ENCODE measurements at places on chromosomes 11 and 22. TPM values are rescaled to one million over a fixed set of nuclear protein-coding genes. Genes with fewer than 3 reads are reported as not detected.

DNA sequence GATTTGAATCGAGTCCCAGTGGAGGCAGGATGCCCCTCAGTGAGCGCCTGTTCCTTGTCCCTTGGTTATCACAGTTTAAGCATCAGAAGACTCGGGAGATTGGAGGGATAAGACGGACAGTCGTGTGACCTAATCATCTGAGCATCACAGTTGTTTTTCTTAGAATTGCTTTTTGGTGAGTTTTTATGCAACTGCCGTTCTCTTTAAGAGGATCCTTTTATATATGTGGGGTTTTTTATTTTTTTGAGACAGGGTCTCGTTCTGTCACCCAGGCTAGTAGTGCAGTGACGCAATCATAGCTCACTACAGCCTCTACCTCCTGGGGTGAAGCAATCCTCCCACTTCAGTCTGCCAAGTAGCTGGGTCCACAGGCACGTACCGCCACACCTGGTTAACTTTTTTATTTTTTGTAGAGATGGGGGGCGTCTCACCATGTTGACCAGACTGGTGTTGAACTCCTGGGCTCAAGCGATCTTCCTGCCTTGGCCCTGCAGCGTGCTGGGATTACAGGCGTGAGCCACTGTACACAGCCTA lies 16.5 kb downstream of the NUP50 start:
- no peak for DNase-seq
- H3K27me3 ChIP-seq: no peaks in the 10 kb centered on the region
- H3K27ac ChIP-seq: no peak overlapping the region
- no peaks in the 10 kb centered on the region for H3K4me1 ChIP-seq
- H3K4me3 ChIP-seq: no peak overlapping the region
- peaks cover 25% of the 10 kb centered on the region for H3K36me3 ChIP-seq

DNA sequence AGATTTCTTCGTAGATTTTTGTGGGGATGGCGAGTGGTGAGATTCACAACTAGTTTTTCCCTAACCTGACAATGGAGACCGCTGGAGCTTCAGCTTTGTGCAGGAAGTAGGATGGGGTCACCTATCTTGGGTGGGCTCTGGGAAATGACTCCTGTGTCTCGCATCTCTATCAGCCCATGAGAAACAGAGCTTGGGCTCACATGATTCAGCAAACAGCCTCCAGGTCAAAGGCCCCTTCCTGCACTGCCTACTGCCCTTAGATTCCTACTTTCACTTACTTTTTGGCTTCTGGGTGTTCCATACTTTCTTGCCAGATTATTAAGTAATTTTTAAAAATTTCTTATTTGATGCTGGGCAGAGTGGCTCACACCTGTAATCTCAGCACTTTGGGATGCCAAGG lies 26.3 kb downstream of the C11orf96 start:
- H3K4me3 ChIP-seq: no peak overlapping the region
- H3K36me3 ChIP-seq: no peaks in the 10 kb centered on the region
- H3K4me1 ChIP-seq: no peaks in the 10 kb centered on the region
- H3K27ac ChIP-seq: no peak overlapping the region

- no peaks in the 10 kb centered on the region for H3K36me3 ChIP-seq
- peaks cover 11% of the 10 kb centered on the region for H3K27me3 ChIP-seq
- DNase-seq: no peak
- no peak overlapping the region for H3K4me3 ChIP-seq
- peaks cover 3% of the 10 kb centered on the region for H3K4me1 ChIP-seq
Measured at GRCh38 chr11:120244476-120245365, 4.8 kb downstream of the POU2F3 start.

GRCh38 chr11:6626971-6627761 lies 7.9 kb upstream of the TPP1 start:
- H3K36me3 ChIP-seq: no peaks in the 10 kb centered on the region
- no peak for DNase-seq
- peaks cover 2% of the 10 kb centered on the region for H3K4me1 ChIP-seq
- H3K27ac ChIP-seq: no peak overlapping the region

GRCh38 chr11:47915783-47916182 lies 64.6 kb upstream of the PTPRJ start:
- H3K4me1 ChIP-seq: peaks cover 2% of the 10 kb centered on the region
- peak overlapping the region; percentile 10 for H3K27ac ChIP-seq
- no peak overlapping the region for H3K4me3 ChIP-seq
- H3K36me3 ChIP-seq: no peaks in the 10 kb centered on the region
- DNase-seq: no peak

DNA sequence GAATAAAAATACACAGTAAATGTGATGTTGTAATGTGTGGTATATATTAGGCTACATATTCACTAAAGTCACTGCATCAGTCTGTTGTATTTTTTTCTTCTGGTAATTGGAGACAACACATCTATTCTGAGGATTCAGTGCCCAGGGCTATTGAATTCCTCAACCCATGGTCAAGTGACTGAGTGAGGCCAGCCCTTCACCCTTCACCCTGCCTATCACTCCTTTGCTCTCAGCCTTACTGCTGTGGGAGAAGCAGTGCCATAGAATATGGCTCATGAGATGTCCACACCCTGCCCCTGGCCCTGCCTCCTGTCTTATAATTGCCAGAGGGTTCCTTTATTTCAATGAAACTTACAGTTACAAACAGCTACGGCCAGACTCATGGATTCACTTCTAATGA lies 295.6 kb downstream of the NTM start:
- no peaks in the 10 kb centered on the region for H3K4me1 ChIP-seq
- H3K27ac ChIP-seq: no peak overlapping the region
- DNase-seq: no peak
- no peaks in the 10 kb centered on the region for H3K36me3 ChIP-seq

DNA sequence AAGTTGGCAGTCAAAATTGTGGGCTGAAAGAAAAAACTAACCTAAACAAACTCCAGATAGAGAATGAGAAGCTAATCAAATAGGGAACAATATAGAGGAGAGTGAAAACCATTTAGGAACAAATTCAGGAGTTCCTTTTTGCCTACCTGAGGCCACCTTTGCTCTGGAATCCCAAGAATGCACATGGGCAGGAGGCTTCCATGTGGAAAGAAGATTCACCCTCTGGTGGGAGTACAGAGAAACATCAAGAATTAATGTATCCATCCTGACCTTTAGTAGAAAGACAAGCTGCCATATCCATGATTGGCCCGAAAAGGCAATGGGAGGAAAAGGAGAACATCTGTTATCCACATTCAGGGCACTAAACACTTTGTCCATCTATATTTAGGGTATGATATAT lies 35.0 kb upstream of the MRGPRX1 start:
- no peaks in the 10 kb centered on the region for H3K4me1 ChIP-seq
- H3K27ac ChIP-seq: no peak overlapping the region
- DNase-seq: no peak
- no peaks in the 10 kb centered on the region for H3K36me3 ChIP-seq

GRCh38 chr11:119533462-119533861 lies 110.5 kb upstream of the THY1 start:
- H3K36me3 ChIP-seq: no peaks in the 10 kb centered on the region
- no peaks in the 10 kb centered on the region for H3K4me1 ChIP-seq
- no peak overlapping the region for H3K27ac ChIP-seq

GRCh38 chr22:27670701-27671412 lies 130.7 kb downstream of the MN1 start:
- peak overlapping the region; percentile 96 for H3K27ac ChIP-seq
- H3K27me3 ChIP-seq: no peaks in the 10 kb centered on the region
- no peak overlapping the region for H3K4me3 ChIP-seq
- DNase-seq: peak; percentile 16

DNA sequence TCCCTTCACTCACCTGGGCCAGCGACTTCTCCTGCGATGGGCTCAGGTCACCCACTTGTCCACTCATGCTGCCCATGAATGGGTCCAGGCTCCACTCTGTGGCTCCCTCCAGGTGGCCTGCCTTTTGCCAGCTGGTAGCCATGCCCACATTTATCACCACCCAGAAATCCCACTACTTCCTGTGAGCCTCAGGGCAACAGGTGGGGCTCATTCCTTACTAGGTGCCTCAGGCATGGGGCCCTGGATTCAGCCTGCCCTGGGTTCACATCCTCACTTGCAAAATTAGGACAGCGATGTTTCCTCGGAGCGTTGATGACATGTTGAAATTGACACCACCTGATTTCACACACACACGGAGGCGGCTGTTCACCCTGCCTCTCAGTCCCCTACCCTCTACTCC lies at the start of gene SEC14L6:
TSS of gene SEC14L6 (minus strand) at position 126 of the 400 bp plus-strand sequence. CDS start at position 67, 59 bp downstream.
- peaks cover 2% of the 10 kb centered on the region for H3K27me3 ChIP-seq
- no peak within 1 kb of the TSS for H3K4me3 ChIP-seq
- no peaks in the 10 kb centered on the region for H3K4me1 ChIP-seq

GRCh38 chr11:72766152-72766902 lies 14.1 kb upstream of the ARAP1 start:
- H3K27ac ChIP-seq: peak overlapping the region; percentile 54
- H3K4me3 ChIP-seq: no peak overlapping the region
- H3K4me1 ChIP-seq: no peaks in the 10 kb centered on the region
- no peaks in the 10 kb centered on the region for H3K36me3 ChIP-seq

DNA sequence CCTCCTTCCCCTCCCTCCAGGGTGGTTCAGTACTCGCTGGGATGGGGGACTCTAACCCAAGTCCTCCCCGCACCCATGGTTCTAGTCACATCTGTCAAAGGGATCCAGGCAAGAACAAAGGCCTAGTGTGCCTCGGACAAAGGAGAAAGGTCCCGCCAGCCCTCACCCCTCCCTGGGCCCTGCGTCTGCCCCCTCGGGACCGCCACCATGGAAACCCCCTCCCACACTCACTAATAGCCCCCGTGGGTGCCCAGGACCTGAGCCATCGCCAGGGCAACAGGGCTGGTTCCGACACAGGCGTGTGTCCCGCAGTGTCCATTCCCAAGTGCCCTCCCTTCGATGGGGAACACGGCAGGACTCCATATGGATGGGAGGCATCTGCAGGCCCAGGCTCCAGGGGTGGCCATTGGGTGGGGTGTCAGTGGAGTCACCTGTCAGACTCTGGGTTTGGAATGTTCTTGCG lies 5.1 kb upstream of the CARNS1 start:
- no peak overlapping the region for H3K4me3 ChIP-seq
- DNase-seq: no peak
- H3K27me3 ChIP-seq: no peaks in the 10 kb centered on the region
- no peaks in the 10 kb centered on the region for H3K4me1 ChIP-seq

DNA sequence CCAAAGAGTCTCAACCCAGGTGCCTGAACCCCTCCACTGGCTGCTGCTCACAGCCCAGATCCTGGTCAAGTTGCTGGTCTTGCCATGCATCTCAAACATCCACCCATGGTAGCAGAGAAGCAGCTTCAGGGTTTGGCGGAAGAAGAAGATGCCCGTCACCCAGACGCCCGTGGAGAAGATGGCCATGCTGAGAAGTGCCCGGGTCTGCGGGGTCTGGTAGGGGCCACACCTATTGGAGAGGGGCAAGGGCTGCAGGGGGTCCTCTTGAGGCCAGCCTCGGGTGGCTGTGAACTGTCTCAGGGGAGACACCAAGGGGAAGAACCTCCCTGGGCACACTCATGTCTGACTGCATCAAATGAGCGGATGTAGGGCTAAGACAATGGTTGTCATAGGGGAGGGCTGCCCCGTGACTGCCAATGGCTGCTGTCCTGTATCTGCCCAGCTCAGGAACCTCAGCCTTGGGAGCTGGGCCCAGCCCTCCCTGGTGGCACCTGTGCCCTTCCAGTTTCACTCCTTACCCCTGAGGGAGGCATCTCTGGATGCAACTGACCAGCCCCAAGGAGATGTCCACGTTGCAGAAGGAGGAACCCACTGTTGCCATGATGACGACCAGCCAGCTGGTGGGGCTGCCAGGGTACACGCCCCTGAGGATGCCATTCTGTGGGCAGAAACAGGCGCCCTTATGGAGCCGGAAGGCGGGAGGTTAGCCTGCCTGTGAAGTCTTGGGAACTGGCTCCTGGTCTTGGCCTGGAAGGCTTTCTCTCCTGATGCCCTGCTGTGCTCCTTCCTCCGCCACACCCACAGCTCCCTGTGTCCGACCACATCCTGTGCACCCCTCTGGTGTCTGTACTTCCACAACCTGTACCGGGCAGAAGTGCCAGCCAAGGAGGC lies 1.2 kb downstream of the CPT1B start:
- H3K4me1 ChIP-seq: peaks cover 25% of the 10 kb centered on the region
- peaks cover 66% of the 10 kb centered on the region for H3K36me3 ChIP-seq
- no peak overlapping the region for H3K27ac ChIP-seq

DNA sequence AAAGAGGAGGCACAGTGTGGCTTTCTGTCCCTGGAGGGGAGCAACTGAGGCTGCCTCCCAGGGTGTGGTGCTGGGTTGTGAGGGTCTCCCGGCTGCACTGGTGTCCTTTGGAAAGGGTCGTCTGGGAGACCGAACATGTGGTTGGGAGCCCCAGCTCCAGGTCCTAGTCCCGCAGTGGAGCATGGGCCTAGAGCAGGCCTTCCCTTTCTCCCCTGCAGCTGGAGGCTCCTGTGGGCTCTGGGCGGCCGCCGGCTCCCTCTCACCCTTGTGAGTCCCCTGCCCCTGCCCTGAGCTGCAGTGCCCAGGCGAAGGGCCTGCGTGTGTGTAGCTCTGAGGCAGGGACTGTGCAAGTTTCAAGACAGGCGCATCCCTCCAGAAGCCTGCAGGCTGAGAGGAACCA lies 1492.7 kb downstream of the BRD1 start:
- H3K36me3 ChIP-seq: no peaks in the 10 kb centered on the region
- no peak for DNase-seq
- no peaks in the 10 kb centered on the region for H3K4me1 ChIP-seq
- H3K4me3 ChIP-seq: no peak overlapping the region
- H3K27me3 ChIP-seq: no peaks in the 10 kb centered on the region

DNA sequence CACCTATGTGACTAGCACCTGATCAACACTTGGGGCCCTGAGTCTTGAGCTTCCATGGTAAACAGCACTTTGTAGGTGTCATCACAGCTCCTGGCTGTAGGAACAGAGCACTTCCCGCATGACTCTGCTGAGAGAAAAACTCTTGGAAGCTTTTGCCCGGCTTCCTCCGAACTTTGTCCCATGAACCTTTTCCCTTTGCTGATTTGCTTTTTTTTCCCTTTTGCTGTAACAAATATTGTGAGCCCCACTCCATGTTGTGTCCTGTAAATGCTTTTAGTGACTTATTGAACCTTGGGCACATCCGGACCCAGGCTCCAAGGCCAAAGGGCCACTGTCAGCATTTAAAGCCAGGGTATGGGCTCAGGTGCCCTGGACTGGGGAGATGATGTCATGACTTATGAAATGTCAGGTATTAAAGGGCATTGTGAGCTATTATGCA lies 391.1 kb downstream of the TENM4 start:
- no peaks in the 10 kb centered on the region for H3K4me1 ChIP-seq
- H3K4me3 ChIP-seq: no peak overlapping the region

USP2 gene
- 15.4 TPM for polyA plus RNA-seq

ENDOD1 gene
- 4.3 TPM for polyA plus RNA-seq

ESAM gene
- polyA plus RNA-seq: 38.3 TPM

MPPED2 gene
- polyA plus RNA-seq: 0.84 TPM

MN1 gene
- 0.81 TPM for polyA plus RNA-seq

All from small intestine (tissue), 16 donors.